Fibroblast of skin of right quadriceps (primary cell): ENCODE measurements at places on chromosomes 12 and 14.
A peak's percentile ranks its signal among the peaks of the same experiment; 100 is the strongest.

- peak; percentile 91 for DNase-seq
Measured at GRCh38 chr12:13573698-13574321, 377.3 kb downstream of the EMP1 start.

- DNase-seq: no peak
Measured at GRCh38 chr12:43145481-43145880, 406.5 kb downstream of the ADAMTS20 start.

DNA sequence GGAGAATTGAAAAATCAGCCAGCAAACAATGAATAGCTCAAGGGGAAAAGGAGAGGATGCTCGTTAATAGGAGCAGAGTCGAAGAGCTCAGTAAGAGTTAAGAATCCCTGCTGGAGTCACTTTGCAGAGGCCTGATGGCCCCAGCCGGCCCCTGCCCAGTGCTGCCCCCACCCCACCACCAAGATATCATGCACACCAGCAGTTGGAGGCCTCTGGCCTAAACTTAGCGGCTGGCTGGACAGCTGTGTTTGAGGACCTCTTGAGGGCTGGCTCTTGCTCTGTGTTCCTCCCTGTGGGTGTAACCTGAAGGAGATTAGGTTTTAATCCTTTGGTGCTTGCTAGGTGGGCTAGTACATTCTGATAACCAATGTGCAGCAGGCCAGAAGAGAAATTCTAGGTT is 142.0 kb downstream of the PLXNC1 start:
- DNase-seq: no peak

DNA sequence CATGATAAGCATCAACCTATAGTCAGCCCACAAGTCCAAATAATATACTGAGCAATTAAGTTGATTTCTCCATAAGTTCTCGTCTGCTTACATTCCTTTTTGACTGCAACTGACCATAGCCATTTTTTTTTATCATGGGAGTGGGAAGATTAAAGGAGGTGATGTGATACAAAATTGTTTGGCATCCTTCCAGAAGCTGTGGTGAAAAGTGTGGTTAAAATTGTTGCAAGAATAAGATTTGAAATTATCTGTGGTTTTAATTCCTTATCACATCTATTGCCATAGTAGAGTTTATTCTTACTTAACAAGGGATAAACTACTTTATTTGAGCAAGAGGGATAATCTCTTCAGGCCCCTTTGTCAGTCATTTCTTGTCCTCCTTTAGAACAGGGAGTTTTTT is 50.7 kb downstream of the LIN52 start:
- DNase-seq: peak; percentile 79

DNA sequence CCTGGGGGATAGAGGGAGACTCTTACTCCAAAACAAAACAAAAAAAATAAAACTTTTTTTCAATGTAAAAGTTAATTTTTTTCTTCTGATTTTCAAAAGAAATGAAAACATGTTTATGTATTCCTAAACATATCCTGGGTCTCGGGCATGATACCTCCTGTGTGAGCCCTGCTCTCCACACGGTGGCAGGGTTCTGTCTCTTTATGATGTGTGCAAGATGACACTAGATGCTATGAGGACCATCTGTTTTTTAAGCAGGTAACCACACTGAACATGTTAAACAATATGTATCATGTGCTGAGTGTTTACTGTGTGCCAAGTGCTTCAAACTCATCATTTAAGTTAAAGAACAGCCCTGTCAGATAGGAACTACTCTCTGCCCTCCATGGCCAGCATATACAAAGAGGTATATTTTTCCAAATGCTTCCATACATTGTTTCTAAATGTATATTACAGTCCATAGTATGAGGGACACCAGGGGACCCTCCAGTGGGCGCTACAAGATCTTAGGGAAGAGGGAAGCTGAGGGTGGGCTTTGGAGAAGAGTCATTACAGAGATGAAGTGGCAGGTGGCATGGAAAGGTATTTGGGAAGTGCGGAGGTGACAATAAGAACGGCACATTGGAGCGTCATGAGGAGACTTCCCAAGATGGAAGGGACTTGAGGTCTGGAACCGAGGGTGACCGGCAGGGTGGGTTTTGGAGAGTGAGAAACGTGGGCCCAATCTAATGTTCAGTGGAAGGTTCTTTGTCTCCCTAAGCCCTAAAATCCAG is 28.5 kb downstream of the FOS start:
- DNase-seq: no peak

DNA sequence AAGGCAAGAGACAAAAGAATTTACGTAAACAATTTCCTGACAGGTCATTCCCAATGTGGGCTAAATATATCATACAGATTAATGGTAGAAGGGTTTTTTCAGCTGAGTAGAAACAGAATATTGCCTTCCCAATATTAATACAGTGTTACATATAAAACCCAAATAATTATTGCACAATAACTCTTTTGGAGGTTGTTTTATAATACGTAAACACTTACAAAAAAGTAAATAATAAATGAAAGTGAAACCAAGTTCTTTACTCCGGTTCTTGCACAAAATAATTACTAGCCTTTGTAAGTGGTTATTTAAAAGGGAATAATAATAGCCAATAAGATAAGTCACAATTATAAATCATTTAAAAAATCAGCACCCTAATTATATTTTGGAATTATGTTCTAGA is 118.6 kb upstream of the SSTR1 start:
- no peak for DNase-seq

GRCh38 chr14:81366884-81367283 is 33.2 kb downstream of the STON2 start:
- DNase-seq: no peak

DNA sequence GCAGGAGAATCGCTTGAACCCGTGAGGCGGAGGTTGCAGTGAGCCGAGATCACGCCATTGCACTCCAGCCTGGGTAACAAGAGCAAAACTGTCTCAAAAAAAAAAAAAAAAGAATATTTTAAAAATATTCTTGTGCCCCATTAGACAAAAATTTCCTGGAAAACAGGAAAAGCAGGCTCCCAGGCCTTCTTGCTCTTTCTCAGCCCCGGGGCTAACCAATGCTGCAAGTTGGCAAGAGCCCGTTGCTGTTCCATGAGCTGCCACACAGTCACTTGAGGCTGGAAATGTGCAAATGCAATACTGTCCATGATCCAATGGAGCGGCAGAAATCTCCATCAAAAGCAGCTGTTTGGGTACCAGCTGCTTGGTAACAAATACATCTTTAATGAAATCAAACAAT is 994.7 kb downstream of the VRK1 start:
- DNase-seq: no peak

- DNase-seq: no peak
Measured at GRCh38 chr14:29299372-29299771, 532.8 kb downstream of the FOXG1 start.

DNA sequence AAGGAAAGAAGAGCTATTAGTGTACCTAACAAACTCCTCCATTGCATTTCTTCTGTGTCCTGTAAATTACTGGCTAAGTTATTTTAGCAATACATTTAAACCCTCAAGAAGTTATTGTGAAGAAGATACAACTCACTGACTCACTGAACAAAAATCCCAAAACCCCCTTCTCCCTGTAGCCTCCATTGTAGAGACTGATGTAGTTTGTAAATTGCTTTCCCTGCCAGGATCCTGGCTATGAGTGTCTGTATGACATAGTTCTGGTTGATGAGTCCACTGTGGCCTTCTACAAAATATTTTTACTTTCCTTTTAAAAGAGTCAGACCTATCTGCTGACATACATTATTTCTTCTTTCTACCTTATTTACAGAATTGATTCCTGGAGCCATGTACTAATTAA is 155.6 kb downstream of the SLC6A15 start:
- DNase-seq: peak; percentile 93

DNA sequence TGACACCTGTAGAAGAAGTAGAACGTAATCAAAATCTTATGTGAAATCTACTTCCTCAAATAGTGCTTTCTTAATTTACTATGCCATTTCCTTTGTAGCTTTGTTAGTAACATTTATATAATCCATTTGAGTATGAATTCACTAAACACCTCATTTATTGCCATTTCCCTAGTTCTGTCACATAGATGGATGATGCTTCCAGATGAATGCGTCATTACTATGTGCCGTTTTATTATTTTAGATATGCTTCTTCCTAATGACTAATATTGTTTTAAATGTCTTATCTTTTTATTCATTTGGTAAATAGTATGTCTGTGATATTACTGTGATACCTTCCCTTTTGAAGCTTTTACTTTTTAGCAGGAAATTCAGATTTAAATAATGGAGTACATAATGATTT is 14.4 kb downstream of the FRMD6 start:
- no peak for DNase-seq

- DNase-seq: peak; percentile 66
Measured at GRCh38 chr12:53048780-53049401, 974 bp upstream of the TNS2 start.

DNA sequence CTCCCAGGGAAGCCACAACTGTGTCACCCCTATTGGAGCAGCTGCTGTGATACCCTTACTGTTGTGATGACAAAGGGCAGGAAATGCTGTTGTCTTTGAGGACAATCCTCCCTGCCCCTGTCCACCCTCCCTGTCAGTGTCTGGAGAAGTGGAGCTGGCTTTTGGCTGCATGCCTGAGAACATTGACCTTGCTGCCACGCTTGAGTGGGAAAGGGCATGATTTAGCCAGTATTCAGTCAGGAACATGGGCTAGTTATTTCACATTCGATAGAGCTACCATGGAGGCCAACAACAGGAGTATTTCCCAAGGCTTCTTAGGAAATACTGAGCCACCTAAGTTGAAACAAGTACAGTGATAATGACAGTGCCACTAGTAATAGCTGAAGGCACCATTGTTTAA is 59.4 kb downstream of the MYRFL start:
- no peak for DNase-seq

- DNase-seq: no peak
Measured at GRCh38 chr12:43761500-43761899, 2.7 kb downstream of the IRAK4 start.

GRCh38 chr14:68753690-68754089 is 39.2 kb downstream of the ZFP36L1 start:
- DNase-seq: peak; percentile 85

DNA sequence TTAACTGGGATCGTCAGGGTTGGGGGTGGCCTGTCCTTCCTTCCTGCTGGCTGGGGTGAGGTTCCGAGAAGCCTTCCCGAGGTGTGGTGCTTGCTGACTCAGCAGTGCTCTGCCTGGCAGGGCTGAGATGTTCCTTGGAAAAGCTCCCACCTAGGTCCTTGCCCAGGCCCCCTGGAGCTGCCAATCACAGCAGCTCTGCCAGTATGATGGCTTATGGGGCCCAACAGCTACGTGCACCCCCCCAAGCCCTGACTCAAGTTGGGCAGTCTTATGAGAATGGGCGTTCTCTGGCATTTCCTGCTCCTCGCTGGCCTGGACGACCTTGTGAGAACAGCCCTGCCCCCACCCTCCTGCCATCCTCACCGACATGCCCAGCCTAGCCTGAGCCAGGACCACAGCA is 292.2 kb upstream of the CRY1 start:
- no peak for DNase-seq

DNA sequence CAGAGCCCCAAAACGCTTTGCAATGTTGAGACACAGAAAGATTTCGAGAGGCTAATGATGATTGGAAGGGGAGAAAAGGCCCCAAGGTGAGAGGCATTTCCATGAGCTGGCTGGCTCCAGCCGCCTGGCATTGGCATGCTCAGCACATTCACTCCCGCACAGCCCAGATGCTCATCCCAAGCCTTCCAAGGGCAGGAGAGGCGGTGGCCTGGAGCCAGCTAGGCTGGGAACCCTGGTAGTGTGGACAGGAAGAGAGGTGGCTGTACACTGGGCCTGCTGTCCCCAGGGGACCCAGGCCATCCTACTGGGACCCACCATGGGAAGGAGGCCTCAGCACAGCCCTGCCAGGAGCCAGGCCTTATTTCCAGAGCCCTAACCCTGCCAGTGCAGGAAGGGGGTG is 72.2 kb downstream of the SPTB start:
- no peak for DNase-seq

GRCh38 chr12:129494766-129495165 is 409.1 kb downstream of the TMEM132D start:
- no peak for DNase-seq

DNA sequence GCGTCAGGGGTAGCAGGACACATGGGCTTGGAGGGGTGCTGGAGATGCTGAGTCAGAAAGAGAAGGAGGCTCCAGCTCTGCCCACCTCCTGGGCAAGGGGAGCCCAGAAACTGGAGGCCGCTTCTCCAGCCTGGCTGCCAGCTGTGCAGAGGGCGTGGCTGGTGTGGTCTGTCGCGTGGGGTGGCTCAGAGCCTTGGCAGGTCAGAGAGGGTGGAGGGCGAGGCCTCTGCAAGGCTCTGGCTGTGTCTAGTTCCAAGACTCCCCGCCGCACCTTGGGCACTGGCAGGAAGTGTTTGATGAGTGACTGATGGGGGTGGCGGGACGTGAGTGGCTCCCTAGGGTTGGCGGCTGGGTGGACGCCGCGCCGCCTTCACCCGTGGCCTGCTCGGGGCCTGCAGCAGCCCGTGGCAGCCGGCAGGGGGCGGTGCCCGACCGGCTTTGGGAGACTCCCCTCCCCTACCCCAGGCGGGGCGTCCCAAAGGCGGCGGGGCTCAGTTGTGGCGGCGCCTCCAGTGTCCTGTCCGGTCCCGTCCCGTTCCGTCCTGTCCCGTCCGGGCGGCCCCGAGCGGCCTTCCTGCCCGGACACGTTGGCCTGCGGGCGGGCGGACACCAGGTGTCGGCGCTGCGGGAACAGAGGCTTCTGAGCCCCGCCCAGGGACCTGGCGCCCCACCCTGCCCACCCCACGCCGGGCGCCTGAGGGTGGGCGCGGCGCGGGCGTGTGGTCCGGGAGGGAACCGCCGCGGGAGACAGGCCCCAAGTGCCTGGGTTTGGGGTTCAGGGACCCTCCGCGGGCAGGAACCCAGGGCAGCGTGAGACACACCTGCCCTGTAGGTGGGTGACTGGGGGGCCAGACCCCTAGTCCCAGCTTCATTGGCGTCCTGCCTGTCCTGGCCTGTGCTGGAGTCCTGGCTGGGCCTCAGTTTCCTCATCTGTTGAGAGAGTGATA is 39.7 kb downstream of the KRT80 start:
- peak; percentile 59 for DNase-seq

DNA sequence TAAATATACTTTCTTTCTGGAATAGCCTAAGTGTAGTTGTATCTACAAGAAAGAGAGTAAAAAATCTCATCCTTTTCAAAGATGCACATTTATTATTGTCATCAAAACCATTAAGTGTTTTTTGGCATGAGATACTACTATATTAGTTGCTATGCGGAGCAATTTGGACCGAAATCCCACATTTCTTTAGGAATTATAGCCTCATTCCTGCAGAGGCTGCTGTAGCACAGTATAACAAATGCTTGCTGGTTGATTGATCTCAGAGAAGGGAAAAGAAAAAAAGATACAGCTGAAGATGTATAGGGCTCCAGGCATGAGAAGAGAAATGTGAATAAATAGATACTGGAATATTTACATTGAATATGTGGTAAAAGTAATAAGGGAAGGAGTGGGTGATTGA is 36.0 kb downstream of the RHOJ start:
- no peak for DNase-seq

- DNase-seq: no peak
Measured at GRCh38 chr12:77741974-77742517, 88.6 kb upstream of the NAV3 start.

- DNase-seq: no peak
Measured at GRCh38 chr14:50362764-50363713, 33.6 kb downstream of the CDKL1 start.

- DNase-seq: no peak
Measured at GRCh38 chr12:50411051-50411660, 10.5 kb downstream of the LARP4 start.
